Vagina (tissue), 2 donors: ENCODE measurements at places on chromosomes 4 and X.

- no peaks in the 10 kb centered on the region for H3K27me3 ChIP-seq
- H3K4me3 ChIP-seq: no peak overlapping the region
- no peak for DNase-seq
- H3K36me3 ChIP-seq: no peaks in the 10 kb centered on the region
- H3K4me1 ChIP-seq: no peaks in the 10 kb centered on the region
- no peak overlapping the region for H3K27ac ChIP-seq
These were observed 58.0 kb downstream of the SPCS3 start for GRCh38 chr4:176377780-176378179.

- H3K27ac ChIP-seq: no peak overlapping the region
- DNase-seq: no peak
- H3K27me3 ChIP-seq: no peaks in the 10 kb centered on the region
These were observed 19.0 kb upstream of the SYTL4 start for GRCh38 chrX:100750883-100751282.

GRCh38 chr4:51842167-51842553 is 793 bp upstream of the DCUN1D4 start:
- no peaks in the 10 kb centered on the region for H3K27me3 ChIP-seq
- peak overlapping the region; percentile 34 for H3K27ac ChIP-seq
- H3K36me3 ChIP-seq: no peaks in the 10 kb centered on the region
- peaks cover 8% of the 10 kb centered on the region for H3K4me1 ChIP-seq
- DNase-seq: no peak
- H3K4me3 ChIP-seq: peak overlapping the region; percentile 63

GRCh38 chr4:112184438-112184837 is 39.2 kb downstream of the FAM241A start:
- no peaks in the 10 kb centered on the region for H3K36me3 ChIP-seq
- no peak overlapping the region for H3K4me3 ChIP-seq
- no peak for DNase-seq
- no peaks in the 10 kb centered on the region for H3K4me1 ChIP-seq
- no peak overlapping the region for H3K27ac ChIP-seq
- H3K27me3 ChIP-seq: no peaks in the 10 kb centered on the region

DNA sequence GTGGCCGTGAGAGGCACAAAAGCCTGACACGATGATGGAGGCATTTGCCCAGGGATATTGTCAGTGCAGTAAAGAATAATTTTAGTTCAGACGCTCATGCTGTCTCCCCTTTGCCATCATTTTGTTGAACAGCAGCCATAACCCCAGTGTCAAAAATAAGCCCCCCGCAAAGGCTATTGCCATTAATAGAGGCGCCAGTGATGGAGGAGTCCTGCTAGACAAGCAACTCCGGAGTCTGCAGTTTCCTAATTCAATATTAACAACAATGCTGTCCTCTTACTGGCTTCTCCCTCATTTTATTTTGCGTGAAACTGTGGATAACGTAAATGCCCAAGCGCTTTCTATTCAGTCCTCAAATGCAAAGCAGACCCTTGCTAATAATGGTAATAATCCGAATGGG is 603 bp upstream of the SMS start:
- H3K27ac ChIP-seq: peak overlapping the region; percentile 75
- H3K36me3 ChIP-seq: no peaks in the 10 kb centered on the region
- DNase-seq: no peak
- H3K4me3 ChIP-seq: peak overlapping the region; percentile 62
